ENCODE measurements at places on chromosomes 16 and 17.

DNA sequence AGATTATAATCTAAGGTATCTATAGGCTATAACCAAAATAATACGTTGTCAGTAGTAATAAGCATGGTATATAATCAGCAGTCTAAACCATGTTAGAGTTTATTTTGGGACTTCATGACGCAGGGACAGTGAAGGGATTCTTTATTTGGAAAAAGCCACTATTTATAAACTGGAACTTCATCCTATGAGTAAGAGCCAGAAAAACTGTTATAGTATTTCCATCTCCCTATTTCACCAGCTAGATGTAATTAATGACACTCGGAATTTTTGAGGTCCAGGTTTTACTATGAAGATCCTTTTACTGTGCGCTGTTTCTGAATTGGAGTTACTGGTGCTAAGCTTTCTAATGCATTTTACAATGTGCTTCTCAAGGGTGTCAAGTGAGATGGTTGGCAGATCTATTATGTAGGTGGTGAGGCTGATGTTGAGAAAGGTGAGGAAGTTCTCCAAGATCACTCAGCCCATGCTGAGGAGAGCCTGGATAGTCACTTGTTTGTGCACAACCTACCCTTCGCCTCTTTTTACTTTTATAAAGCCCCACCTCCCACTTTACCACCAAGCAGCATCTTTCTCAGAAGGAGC lies 149.3 kb downstream of the MSI2 start:
- no peak for DNase-seq

GRCh38 chr16:12766853-12767252 lies 36.8 kb downstream of the CPPED1 start:
- DNase-seq, result no peak

DNA sequence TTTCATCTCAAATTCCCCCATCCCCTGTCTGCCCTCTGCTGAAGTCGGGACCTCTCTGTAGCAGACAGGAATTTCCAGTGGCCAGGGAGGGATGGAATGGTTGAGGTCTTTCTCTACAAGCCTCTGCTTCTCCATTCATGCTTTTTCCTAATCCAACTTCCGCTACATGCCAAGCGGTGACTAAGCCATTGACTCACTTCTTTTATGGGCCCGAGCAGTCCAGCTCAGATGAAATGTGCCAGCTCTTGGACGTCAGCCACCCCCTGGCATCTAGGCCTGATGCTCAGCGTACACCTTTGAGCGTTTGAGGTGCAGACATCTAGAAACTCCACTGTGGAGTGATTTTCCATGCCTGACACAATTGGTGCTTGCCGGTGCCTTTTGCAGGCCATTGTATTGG lies 40.7 kb upstream of the GPR139 start:
- DNase-seq, result no peak

DNA sequence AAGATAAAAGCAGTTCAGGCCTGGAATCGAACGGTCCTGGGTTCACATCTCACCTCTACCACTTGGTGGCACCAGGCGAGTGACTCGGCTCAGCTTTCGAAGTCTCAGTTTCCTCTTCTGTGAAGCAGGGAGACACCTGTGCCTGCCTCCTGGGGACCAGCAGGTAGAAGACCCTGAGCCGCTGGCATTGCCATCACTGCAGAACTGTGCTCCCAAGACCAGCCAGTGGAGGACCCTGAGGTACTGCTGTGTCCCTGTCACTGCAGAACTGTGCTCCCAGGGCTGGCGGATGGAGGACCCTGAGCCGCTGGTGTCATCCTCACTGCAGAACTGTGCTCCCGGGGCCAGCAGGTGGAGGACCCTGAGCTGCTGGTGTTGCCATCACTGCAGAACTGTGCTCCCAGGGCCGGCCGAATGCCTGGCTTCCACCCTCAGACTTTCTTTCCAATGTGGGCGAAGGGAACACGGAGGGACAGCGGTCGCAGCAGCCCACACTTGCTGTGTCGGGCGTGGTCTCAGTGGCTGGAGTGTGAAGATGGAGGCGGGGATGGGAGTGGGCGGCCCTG lies 8.7 kb upstream of the SLC7A5 start:
- no peak for DNase-seq

DNA sequence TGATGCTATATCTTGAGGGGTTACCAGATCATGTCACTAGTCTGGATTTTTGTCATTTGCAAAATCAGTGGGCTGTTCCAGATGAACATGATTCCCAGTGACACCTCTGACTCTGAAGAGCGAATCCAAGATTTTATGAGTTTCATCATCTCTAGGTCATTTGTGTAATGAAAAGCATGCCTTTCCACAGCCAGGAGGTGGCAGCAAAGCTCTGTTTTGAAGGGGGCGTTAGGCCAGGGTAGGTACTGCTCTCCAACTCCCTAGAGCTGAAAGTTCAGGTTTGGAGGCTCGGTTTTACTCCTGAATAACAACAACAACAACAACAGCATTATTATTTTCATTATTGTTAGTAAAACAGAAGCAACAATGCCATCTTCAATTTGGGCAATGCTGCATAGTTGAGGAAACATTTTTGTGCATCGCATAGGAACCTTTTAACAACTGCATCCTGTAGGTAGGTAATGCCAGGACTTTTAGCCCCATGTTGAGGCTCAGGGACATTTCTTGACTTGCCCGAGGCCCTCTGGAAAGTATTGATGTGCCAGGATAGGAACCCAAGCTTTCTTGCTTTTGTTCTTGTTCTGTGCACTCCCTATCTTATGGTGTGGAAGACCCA lies 77.0 kb downstream of the MYH13 start:
- DNase-seq, result peak; percentile 55

DNA sequence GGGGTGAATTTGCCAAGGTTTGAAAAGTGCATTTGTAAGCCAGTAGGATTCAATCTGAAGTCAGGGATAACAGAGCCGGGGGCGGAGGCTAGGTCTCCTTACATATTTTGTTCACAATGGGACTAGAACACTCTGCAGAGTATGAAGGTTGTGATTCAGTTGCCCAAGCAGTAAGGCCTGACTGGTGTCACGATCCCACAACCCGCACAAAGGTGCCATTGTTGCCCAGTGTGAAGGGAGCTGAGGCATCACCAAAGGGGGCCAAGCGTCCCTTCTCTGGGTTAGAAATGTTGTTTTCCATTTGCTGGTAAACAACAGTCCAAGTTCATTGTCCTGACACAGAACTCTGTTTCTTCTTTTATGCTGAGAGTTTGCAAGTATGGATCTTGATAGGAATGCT lies 471.8 kb downstream of the MAF start:
- no peak for DNase-seq

GRCh38 chr17:81397314-81398175 lies 2.3 kb downstream of the BAHCC1 start:
- no peak for DNase-seq

- no peak for DNase-seq
These were observed 23.2 kb downstream of the MYH3 start for GRCh38 chr17:10633738-10634379.

DNA sequence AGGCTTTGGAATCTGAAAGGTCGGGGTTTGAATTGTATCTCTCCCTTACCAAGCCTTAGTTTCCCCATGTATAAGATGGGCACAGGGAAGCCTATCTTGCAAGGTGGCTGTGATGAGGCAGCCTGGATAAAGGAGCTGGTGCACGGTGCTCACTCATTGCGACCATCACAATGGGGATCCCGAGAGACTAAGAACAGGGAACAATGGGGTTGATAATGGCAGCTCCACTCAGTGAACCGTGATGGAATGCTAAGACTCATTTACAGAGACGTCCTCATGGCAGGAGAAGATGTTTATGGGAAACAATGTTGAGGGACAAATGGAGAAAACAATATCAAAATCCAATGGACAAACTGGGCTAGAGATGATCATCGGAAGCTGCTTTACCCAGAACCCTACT lies 81.8 kb downstream of the SPACA3 start:
- no peak for DNase-seq

GRCh38 chr17:57308543-57309186 lies 52.3 kb downstream of the MSI2 start:
- no peak for DNase-seq

DNA sequence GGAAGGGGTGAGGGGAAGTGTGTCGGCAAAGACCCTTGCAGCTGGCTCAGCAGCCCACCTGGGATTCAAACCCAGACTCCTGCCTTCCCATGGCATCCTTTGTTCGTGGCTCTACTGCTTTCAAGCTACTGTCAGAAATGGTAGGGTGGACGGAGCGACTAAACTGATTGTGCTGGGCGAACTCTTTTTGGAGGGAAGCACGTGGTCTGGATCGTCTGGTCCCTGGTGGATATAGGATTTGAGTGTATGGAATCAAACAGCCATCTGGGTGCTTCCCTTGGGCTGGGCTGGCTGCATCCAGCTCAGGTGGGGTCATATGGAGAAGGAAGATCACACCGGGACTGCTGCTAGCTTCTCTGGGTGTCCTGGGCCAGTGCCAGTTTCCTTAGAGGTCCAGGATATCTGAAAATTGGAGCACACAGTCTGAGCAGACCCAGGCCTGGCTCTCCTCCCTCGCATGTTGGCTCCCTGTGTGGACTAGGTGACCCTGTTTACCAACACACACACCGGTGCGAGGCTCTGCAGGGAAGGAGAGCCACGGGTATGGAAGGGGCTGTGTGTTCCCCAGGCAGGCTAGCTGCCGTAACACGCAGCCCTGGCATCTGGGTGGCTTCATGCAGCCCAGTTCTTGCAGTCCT lies 8.6 kb downstream of the CMIP start:
- DNase-seq, result no peak

- peak; percentile 25 for DNase-seq
These were observed 11.8 kb downstream of the HID1 start for GRCh38 chr17:74960570-74961342.

DNA sequence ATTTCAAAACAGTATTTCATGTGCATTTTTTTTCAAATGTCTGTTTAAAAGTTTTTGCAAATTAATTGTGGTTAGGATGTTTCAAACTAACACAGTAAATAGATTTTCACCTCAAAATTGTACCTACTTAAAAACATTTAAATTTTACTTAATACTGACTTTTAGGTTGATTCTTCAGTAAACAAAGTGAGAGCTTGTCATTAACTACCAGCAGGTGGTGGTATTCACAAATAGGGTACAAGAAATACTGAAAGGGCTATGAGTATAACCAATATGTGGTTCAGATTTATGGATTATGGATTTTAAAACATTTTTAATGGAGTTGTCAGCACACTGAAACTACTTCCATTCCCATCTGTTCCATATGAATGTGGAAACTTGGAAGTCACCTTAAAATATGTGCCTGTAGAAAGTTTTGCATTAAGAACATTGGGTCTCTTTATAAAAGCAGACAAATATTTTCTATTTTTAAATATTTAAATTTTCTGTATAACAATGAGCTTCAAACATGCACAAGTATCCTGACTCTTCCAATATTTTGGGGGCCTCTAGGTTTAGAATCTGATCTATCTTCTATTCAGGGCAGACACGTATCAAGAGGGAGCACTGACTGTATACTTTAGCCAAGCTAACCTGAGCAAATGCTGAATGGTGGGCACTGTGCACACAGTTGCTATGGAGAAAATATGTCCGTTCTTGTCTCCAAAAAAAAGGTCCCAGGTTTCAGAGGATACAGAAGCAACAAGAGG lies 155.6 kb downstream of the SNX11 start:
- DNase-seq, result peak; percentile 34

GRCh38 chr16:46961373-46962353 lies 11.8 kb downstream of the DNAJA2 start:
- peak; percentile 56 for DNase-seq

DNA sequence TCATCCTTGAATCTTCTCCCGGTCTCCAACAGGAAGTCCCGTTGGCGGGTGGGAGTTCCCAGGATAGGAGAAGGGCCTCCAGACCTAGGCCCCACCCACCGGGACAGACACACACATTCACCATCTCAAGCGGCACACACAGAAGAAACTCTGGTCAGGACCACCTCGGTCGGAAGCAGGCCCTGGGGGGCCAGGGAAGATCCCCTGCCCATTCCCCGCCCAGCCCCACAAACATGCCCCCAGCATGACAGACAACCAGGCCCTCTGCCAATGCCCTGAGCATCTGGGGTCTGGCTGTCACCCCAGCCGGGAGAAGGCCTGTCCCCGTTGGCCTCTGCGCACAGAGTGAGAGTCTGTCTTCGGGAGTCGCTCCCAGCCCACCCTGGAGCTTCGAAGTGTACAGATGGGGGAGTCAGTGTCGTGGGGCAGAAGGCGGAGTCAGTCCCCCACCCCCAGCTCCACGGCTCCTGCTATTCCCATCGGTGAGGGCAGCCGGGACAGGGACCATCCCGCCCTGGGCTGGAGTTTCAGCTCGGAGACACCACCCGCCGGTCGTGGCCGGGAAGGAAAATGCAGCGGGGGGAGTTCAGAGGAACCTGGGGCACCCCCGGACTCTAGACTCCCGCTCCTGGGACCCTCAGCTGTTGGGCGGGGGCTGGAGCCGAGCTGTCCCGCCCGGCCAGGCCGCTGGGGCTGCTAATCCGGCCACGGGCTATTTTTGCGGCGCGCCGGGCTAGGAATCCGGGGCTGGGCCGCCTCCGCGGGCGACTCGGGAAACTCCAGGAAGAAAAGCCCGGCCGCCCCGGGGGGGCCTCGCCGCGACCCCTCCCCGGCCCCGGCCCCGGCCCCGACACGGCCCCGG lies 660 bp downstream of the RHBDF1 start:
- no peak for DNase-seq

- no peak for DNase-seq
These were observed 11.1 kb downstream of the SYNRG start for GRCh38 chr17:37598145-37598544.

GRCh38 chr17:50634915-50635731 lies 442 bp downstream of the ABCC3 start:
- DNase-seq, result no peak

GRCh38 chr16:2038382-2039231 lies 9.0 kb downstream of the NTHL1 start:
- DNase-seq, result no peak

GRCh38 chr17:19648475-19649273 lies at the start of gene ALDH3A2:
TSS of gene ALDH3A2 (plus strand) at chr17:19648751. CDS start at chr17:19648972, 221 bp downstream.
- peak; percentile 93 for DNase-seq

GRCh38 chr17:41782142-41782541 lies 4.4 kb downstream of the JUP start:
- no peak for DNase-seq

DNA sequence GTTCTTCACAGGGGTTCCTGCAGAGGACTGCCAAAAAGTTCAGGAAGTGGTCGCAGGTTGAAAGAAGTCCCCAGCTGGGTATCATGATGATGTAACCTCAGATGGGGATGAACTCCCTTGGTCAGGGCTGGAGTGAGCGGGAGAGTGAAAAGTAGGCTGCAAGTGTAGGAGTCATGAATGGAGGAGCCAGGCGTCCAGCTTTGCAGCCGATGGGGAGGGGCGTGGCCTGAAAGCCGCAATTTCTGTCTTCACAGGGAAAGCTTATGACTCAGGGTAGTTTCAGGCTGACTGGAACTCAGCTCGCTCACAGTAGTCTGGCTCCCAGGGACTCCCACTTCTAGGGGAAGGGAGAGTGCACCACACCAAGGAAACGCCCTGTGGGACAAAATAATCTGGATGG lies 70.0 kb upstream of the HS3ST3A1 start:
- DNase-seq, result no peak

GRCh38 chr16:9921997-9922396 lies 260.2 kb downstream of the GRIN2A start:
- no peak for DNase-seq

GRCh38 chr16:48225456-48225855 lies 18.6 kb upstream of the LONP2 start:
- DNase-seq, result no peak

All from inflammatory macrophage treated with lipopolysaccharide for 1 hour (primary cell).